Activated CD4-positive, alpha-beta T cell treated with anti-CD3 and anti-CD28 coated beads for 36 hours (primary cell): ENCODE measurements at places on chromosomes 2 and 18. TPM values are rescaled to one million over a fixed set of nuclear protein-coding genes. Genes with fewer than 3 reads are reported as not detected.

CHRNG gene
- total RNA-seq: not detected

DNA sequence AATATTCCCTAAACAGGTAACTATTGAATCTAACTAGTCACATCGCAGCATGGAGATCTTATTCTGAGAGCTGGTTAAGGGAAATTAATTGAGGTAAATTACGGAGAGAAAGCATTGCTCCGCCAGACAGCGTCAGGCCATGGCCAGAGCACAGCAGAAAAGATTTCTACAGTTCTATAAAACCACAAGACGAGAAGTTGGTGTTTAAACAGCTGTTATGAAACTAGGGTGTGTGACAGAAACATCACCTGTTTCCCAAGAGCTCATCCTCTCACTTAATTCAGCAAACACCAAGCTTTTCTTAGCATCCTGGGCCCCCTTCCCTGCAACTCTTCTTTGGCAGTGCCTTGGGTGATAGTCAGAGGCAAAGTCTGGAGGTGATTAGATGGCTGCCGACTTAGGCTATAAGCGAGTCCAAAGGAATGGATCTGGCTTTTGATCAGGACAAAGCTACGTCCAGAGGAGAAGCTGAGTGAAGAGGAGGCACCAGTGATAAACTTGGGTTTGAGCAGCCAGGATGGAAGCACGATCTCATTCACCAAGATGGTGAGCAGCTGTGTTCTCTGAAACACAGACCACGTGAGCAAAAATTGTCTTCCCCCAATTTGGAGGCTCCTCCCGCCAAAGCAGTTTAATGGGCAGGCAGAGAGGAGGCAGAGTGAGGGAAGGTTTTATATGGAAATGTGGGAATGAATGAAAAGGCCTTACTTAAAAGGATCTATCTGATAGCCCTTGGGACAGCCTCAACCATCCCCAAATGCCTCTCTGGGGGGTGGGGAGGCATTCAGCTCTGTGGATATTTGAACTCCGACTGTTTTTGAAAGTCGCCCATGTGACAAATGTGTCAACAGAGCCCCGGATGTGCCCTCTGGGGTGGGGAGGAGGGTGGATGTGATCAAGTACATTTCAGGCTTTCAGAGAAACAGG, 57.8 kb downstream of the PKDCC start:
- no peaks in the 10 kb centered on the region for H3K36me3 ChIP-seq
- no peak overlapping the region for H3K4me3 ChIP-seq
- peak; percentile 92 for DNase-seq
- no peaks in the 10 kb centered on the region for H3K27me3 ChIP-seq

LINC00305 gene
- not detected for total RNA-seq

DNA sequence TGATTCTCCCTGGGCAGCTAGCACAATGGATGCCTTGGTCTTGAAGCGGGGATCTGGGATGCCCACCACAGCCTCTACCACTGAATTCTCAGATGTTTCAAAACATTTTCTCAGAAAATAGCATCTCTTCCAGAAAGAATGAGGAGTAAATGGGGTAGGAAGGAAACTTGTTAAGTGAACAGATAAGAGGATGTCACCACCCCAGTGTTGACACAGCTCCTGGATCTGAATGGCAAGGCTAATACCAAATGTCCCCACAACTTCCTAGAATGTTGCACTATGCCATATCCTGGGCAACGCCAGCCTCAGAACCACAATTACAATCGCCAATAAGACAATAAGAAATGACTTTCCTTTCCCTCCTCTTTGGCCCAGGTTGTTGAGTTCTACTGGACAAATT, 177.2 kb downstream of the BCL11A start:
- no peaks in the 10 kb centered on the region for H3K4me1 ChIP-seq
- H3K27me3 ChIP-seq: no peaks in the 10 kb centered on the region
- DNase-seq: no peak
- H3K27ac ChIP-seq: no peak overlapping the region
- H3K4me3 ChIP-seq: no peak overlapping the region

GRCh38 chr18:11269257-11269656, 119.9 kb upstream of the PIEZO2 start:
- H3K4me1 ChIP-seq: no peaks in the 10 kb centered on the region
- H3K27me3 ChIP-seq: peaks cover 8% of the 10 kb centered on the region
- H3K4me3 ChIP-seq: no peak overlapping the region
- DNase-seq: no peak
- H3K27ac ChIP-seq: no peak overlapping the region

DNA sequence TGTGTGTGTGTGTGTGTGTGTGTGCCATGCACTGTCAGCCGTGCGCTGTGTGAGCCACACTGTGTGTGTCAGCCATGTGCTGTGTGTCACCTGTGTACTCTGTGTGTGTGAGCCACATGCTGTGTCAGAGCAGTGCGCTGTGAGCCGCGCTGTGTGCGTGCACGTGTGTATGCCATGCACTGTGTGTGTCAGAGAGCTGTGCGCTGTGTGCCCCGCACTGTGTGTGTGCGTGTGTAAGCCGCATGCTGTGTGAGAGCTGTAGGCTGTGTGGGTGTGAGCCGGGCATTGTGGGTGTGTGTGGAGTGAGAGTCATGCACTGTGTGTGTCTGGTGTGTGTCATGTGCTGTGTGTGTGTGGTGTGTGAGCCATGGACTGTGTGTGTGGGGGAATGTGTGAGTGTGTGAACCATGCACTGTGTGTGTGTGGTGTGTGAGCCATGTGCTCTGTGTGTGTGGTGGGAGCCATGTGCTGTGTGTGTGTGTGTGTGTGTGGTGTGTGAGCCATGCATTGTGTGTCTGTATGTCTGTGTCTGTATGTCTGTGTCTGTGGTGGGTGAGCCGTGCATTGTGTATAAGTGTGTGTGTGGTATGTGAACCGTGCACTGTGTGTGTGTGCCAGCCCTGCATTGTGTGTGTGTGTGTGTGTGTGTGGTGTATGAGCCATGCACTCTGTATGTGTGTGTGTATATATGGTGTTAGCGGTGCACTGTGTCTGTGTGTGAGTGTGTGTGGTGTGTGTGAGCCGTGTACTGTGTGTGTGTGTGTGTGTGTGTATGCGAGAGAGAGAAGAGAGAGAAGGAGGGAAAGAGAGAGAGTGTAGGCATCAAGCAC, 106.4 kb upstream of the TPO start:
- no peak overlapping the region for H3K4me3 ChIP-seq
- DNase-seq: no peak
- peaks cover 2% of the 10 kb centered on the region for H3K27me3 ChIP-seq
- H3K27ac ChIP-seq: no peak overlapping the region
- H3K36me3 ChIP-seq: no peaks in the 10 kb centered on the region

DNA sequence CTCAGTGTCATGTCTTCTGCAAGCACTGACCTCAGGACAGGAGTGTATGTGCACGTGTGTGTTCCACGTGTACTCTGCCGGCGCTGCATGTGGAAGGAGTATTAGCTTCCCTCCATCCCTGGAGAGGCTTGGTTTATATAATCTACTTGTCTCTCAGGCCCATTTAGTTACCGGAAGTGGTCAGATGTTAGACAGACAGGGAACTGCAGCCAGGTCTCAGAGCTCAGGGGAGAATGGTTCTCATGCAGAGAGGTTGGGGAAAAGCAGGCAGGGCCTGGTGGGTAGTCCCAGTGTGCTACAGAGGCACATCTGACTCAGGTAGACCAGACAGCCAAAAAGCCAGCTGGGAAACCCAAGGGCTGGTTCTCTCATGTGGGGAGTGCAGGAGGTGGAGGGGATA, 167.9 kb downstream of the CTIF start:
- H3K36me3 ChIP-seq: no peaks in the 10 kb centered on the region
- no peak overlapping the region for H3K4me3 ChIP-seq
- no peak for DNase-seq
- no peaks in the 10 kb centered on the region for H3K4me1 ChIP-seq
- no peaks in the 10 kb centered on the region for H3K27me3 ChIP-seq

AQP12A gene
- not detected for total RNA-seq

GRCh38 chr18:45653090-45653489, 37.8 kb downstream of the SLC14A2 start:
- H3K4me3 ChIP-seq: no peak overlapping the region
- peaks cover 21% of the 10 kb centered on the region for H3K4me1 ChIP-seq
- H3K27me3 ChIP-seq: no peaks in the 10 kb centered on the region

DNA sequence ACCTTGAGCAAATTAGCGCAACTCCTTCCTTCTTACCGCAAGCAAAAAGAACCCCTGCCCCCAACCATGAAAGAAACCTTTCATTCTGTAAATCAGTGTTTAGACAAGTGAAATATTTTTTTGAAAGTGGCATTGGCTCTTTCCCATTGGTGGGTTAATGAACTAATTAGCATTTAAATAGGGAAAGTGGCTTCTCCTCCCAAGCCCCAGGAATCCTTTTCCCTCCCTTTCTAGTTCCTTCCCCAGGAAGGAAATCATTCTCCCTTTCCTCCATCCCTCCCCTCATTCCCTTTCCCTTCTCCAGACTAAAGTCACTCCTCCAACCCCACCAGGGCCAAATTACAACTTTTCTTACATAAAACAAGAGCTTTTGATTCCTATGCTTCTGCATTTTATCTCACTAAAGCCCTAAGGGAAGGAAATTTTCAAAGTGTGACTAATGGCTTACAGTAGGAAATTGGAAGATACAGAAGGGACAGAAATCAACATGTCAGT, 22.9 kb upstream of the TYMS start:
- peaks cover 10% of the 10 kb centered on the region for H3K27me3 ChIP-seq
- no peak overlapping the region for H3K27ac ChIP-seq
- no peak overlapping the region for H3K4me3 ChIP-seq
- H3K4me1 ChIP-seq: no peaks in the 10 kb centered on the region
- no peak for DNase-seq

ABCB11 gene
- not detected for total RNA-seq

CXCR1 gene
- not detected for total RNA-seq

DNA sequence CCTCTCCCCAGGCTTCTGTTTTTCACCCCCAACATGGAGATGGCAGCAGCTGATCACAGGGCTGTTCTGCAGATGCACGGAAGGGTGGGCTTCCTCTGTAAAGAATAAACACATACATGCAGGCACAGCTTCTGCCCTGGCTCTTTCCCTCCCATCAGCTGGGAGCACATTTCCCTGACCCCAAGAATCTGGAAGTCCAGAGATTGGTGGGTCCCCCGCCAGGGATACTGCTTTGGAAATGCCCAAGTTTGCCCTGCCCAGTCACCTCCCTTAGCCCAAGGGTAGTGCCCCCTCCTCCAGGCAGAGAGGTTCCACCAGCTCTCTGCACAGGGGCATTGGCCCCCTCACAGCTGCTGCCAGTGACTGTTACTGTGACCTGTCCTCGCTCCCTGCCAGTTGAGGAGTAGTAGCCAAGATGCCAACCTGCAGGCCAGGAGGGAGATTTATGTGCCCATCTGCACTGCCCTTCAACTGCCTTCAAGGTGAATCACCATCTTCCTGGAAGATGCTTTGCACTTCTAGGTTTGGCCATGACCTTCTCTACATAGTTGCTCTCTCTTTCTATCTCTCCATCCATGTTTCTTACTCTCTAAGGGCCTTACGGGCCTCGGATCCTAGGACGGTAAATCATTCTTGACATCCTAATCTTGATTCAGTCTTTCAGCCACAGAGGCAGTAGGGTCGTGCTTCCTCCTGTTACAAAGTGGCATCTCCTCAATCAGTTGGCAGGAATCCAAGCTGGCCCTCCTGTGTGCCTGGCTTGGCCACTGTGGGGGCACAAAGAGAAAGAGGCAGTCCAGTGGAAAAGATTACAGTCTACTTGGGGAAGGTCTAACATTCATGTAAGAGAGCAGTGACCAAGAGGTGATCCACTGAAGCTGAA, 121.8 kb downstream of the CTIF start:
- H3K4me1 ChIP-seq: no peaks in the 10 kb centered on the region
- no peak for DNase-seq
- no peak overlapping the region for H3K27ac ChIP-seq

DNA sequence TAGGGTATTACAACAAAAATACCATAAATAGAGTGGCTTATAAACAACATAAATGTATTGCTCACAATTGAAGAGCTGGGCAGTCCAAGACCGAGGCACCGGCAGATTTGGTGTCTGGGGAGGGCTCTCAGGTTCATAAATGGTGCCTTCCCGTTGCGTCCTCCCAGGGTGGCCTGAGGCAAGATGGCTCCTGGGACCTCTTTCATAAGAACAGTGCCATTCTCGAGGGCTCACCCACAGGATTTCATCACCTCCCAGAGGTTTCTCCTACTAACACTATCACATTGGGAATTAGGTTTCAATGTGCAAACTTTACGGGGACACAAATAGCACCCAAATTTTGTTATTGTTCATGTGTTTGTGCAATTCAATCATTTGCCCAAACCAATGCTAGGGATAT, 793.5 kb upstream of the HS6ST1 start:
- no peak overlapping the region for H3K27ac ChIP-seq
- no peaks in the 10 kb centered on the region for H3K36me3 ChIP-seq
- no peak for DNase-seq
- no peaks in the 10 kb centered on the region for H3K27me3 ChIP-seq
- H3K4me1 ChIP-seq: no peaks in the 10 kb centered on the region

CD207 gene
- total RNA-seq: not detected

DNA sequence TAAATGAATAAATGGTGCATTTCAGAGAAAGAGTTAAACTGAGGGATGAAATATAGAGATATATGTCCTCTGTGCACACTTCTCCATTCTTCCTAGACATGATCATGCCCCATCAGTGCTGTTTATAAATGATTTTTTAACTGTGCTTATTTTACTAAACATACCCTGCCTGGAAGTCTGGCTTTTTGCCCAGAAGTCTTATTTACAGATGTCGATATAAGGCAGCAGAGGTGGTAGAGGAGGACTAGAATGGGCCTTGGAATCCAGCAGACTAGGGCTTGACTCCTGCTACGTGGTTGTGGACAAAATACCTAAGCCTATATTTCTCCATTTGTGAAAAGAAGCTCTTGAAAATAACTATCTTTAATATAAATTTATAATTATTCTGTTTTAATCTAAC, 355.5 kb downstream of the RAD51AP2 start:
- no peaks in the 10 kb centered on the region for H3K4me1 ChIP-seq
- no peaks in the 10 kb centered on the region for H3K27me3 ChIP-seq
- H3K27ac ChIP-seq: no peak overlapping the region
- H3K36me3 ChIP-seq: no peaks in the 10 kb centered on the region
- DNase-seq: no peak

DNA sequence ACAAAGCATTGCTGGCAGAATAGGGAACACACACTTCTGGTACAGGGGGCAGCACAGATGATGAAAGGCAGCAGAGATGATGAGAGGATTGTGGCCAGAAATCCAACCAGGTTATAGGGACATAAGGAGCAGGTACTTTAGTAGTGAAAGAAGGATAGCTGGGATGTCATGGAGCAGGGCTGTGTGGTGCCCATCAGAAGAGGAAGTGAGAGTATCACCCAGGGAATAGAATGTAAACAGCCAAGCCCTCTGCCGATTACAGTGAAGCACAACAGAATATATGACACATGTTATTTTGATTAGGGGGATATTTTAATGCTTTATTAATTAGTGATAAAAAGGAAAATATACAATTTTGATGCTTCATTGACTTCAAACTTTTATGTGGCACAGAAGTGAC, 883.4 kb upstream of the CDH2 start:
- H3K27ac ChIP-seq: no peak overlapping the region
- no peaks in the 10 kb centered on the region for H3K27me3 ChIP-seq
- no peaks in the 10 kb centered on the region for H3K36me3 ChIP-seq
- no peaks in the 10 kb centered on the region for H3K4me1 ChIP-seq
